Naive thymus-derived CD8-positive, alpha-beta T cell (primary cell): ENCODE measurements at places on chromosomes 7 and 10.

DNA sequence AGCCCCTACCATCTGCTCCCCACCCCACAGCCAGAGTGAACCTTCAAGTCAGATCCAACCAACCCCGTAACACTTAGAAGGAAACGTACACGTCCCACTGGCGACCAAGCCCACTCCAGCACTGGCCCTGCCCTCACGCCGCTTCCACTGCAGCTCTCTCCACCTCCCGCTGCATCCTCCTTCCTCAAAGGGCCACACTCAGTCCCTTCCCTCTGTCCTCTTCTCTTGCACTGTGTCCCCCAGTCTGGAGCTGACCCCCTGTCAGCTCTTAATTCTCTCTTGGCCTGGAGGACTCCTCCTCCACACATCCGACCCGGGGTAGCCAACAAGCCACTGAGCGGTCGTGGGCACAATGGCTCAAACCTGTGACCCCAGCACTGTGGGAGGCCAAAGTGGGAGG is 85.8 kb downstream of the PROSER2 start:
- no peak for DNase-seq

GRCh38 chr10:32132357-32132946 is 76.2 kb upstream of the KIF5B start:
- no peak for DNase-seq

DNA sequence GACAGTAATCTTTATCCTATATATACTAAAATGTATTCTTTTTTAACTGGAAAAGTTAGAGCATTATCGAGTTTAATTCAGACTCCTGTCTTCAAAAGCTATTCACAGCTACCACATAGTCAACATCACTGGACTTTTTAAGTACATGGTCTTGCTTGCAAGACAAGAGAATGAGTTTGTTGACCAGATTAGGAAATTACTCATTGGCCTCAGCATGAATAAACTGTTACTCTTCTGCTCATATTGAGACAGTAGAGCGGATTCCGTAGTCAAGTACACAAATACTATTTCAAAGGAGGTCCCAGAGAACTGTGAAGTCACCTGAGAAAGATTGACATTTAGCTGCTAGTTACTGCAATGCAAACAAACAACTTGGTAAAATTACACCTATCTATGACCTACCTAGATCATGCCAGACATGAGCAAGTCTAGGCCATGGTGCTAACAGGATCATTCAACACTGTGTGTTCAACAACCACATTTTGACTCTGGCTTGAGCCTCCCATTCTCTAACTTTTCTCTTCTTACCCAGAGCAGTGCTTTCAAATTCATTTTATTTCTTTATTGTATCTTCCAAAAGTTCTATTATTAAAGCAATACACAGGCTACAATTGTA is 280.9 kb downstream of the NEBL start:
- no peak for DNase-seq

- no peak for DNase-seq
Observed at GRCh38 chr7:193481-194251, 1.3 kb downstream of the FAM20C start.

DNA sequence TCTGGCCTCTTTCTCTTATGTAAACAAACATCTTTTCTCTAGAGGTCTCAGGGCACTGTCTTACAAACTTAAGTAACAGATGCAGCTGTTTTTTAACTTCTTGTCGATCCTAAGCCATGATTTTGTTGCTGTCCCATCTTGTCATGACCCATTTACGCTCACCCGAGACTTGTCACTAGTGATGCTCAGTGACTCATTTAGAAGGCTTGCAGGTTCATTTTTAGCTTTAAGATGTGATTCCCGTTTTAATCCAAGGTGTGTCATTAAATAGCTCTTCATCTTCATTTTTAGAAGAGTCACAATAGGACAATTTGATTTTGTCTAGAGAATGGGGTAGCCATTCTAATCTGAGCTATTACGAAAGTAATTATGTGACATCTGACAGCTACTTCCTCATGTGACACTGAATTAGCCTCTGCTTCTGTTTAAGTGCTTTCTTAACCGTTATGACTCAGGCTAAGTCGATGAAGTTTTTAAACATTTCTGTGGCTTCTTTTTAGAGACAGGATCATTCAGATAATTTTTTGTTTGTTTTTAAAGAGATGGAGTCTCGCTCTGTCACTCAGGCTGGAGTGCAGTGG is 42.7 kb downstream of the SPDYE5 start:
- no peak for DNase-seq

DNA sequence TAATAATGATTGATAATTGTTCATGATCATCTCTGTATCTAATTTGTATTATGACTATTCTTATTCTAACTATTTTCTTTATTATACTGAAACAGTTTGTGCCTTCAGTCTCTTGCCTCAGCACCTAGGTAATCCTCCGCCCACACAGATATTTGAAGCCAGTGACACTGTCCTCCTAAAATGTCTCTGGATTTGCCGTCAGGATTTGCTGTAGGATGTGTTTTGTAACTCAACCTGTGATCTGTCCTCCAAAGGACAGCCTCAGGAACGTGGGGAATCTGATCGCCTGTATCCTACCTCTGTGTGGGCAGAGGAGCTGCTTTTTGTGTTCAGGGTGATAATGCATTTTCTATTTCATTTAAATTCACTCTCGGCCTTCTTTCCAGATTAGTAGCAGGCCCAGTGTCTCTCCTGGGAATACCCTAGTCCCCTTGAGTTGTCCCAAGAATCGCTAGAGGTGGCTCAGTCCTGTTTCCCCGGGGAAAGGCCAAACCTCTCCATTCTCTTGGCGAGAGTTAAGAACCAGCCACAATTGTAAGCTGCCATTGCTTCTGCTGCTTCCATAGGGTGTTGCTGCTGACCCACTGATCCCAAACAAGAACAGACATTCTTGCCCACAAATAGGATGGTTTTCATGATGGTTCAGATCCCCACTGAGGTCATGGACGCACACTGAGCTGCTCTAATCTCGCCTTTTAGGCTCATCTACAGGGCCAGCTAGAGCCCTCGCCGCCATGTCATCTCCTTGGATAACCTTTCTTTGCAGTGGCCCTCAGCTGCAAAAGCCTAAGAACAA is 136.2 kb upstream of the KCNMA1 start:
- no peak for DNase-seq

DNA sequence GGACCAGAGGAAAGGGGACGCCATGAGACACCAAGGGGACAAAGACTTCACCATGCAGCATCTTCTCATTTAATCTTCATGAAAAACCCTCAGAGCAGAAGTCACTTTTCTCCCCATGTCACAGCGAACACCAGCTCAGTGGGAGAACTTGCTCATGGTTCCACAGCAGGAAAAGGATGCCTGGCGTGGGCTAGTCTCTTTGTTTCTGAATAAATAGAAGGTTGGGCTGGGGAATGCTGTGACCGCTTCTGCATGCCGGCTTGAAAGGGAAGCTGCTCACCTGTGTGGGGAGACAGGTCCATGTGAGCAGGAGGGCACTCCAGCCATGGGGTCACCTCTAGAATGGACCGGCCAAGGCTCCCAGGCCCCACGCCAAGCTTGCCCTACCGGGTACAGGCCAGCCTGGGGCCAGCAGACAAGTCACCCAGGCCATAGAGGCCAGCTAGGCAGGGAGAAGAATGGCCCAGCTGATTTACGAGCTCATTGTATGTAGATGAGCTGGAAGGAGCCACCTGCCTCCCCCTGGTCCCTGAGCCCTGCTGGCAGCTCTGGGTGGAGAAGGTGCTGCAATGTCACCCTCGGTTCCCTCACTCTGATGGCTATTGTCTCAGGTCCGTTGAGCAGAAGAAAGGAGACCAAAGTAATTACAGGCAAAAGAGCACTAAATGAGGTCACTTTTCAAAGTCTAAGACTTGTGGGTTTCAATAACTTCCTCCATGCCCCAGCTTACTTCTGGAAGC is 82.0 kb upstream of the PDZD8 start:
- no peak for DNase-seq
